ENCODE measurements at places on chromosomes 1 and 21.

DNA sequence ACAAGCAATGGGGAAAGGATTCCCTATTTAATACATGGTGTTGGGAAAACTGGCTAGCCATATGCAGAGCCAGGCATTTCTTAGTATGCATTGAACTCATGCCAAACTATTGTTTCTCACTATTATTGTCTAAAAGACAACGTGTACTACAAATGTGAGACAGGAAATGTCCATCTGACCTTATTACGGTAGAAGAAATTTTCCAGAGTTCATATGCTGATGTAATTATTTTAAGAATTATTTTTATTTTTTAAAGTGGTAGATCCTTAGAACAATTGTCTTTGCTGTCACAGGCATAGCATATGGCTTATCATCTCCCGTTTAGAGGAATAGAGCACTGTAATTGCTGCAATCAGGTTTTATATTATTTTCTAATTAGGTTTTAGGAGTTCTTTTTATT lies 75.2 kb upstream of the S1PR1 start:
- DNase-seq = no peak

DNA sequence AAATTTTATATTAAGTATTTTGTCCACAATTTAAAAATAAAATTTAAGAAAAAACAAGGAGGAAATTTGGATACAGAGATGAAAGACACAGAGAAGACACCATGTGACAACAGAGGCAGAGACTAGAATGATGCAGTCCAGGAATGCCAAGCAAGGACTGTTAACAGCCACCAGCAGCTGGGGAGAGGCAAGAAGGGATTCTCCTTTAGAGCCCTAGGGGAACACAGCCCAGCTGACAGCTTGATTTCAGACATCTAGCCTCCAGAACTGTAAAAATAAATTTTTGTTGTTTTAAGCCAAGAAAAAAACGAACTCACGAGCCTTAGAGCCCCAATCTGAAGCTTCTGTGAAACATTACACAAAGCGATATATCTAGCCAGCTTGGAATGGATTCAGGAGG lies 198.5 kb downstream of the ZNF648 start:
- no peak for DNase-seq

- no peak for DNase-seq
These were observed 1.2 kb downstream of the MIER1 start for GRCh38 chr1:66925944-66926343.

GRCh38 chr1:109239409-109240068 lies 9.8 kb upstream of the CELSR2 start:
- DNase-seq = no peak

- no peak for DNase-seq
These were observed 6.8 kb downstream of the CORT start for GRCh38 chr1:10456661-10457060.

DNA sequence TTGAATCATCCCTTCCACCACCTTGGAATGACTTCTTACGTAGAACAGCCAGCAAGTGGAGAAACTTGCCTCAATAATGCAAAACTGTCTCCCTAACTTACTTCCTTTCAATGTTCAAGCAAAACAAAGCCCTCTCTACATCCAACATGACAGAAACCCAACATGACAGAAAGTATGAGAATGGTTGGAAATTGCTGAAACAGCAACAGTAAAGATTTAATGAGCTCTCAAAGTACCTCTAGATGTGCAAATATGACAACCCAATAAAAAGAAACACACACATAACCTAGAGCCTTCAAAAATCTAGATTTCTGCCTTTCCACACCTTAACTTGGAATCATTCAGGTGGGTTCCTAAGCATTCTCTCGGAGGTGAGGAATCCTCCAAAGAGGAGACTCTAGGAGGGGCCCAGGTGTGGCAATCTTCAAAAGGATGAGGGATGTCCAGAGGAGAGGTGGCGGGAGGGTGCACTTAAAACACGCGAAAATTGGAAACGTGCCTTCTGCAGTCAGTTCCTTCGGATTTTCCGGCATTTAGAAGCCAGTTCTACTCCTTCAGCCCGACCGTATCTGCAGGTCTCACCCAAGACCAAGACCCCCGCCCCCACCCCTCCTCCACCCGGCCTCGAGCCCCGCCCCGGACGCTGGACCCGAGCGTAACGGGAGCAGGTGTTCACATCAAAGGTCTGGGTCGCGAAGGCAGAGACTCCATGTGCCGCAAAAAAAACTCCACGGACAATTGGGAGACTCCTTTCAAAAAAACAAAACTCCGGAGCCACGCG lies 996 bp upstream of the MGST3 start:
- no peak for DNase-seq

DNA sequence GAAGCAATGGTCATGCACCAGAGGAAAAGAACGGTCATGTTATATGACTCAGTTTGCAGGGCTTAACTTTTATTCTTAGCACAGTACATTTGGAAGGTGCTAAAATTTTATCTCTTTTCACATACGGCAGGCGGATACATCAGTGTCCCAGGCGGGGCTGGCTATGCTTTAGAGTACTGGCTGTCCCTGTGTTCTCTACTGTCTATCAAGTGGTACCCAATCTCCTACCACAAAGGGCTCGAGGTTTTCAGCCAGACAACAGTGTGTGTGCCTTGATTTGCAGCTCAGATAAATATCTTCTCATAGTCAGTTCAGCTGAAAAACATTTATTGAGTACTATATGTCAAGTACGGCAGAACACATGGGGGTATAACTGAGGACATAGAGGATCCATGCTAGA lies 65.3 kb downstream of the URB2 start:
- DNase-seq = no peak

DNA sequence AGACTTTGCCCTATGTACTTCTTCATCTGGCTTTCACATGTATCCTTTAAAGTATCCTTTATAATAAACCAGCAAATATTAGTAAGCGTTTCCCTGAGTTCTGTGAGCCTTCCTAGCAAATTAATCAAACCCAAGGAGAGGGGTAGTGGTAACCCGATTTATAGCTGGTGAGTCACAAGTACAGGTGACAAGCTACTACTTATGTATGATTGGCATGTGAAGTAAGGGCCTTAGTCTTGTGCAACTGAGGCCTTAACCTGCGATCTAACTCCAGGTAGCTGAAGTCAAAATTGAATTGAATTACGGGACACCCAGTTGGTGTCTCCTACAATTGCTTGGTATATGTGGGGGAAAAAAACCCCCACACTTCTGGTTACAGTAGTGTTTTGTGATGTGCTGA lies 26.0 kb downstream of the SLC16A1 start:
- no peak for DNase-seq

GRCh38 chr1:175423605-175424004 lies 231.0 kb upstream of the KIAA0040 start:
- no peak for DNase-seq

DNA sequence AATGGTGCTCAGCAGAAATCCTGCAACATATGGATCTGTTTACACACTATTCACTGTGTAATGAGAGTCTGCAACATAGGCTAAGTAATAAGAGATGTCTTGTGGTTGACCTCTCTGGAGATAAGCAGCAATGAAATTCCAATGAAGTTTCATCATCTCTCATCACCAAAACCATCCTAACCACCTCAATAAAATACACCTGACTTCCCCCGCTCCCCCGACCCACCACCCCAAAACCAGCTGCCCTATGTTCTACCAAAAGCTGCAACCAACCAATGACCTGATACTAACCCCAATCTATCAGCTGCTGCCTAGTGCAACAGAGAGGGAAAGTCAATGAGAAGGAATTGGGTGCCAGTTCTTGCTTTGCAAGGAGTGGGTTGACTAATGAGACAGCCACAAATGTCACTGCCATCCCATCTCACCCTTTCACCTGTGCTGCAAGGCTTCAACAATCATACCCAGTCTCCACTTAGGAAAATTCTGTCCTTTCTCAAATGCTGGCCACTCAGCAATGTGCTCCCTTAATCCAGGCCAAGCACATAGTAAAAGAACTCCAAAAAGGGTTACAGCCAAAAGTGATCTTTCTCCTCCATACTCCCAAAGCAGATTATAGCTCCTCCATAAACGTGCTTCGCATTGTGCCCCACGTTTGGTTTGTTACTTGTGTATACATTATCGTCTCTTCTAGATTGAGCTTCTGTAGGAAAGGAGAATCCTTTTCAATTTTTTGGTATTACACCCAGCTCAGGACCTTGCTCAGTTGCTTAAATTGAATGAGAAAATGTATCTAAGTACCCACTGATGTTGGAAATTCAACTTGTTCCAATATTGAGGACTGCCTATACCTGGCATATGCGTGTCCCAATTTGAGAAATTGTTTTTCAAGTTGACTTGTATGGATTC lies 29.0 kb downstream of the MRPL39 start:
- no peak for DNase-seq

- DNase-seq = no peak
These were observed 17.1 kb upstream of the HDAC1 start for GRCh38 chr1:32274646-32275340.

GRCh38 chr1:206804156-206804737 lies 32.0 kb upstream of the IL10 start:
- no peak for DNase-seq

All from effector CD4-positive, alpha-beta T cell (primary cell).